ENCODE measurements at places on chromosomes 4 and X.

DNA sequence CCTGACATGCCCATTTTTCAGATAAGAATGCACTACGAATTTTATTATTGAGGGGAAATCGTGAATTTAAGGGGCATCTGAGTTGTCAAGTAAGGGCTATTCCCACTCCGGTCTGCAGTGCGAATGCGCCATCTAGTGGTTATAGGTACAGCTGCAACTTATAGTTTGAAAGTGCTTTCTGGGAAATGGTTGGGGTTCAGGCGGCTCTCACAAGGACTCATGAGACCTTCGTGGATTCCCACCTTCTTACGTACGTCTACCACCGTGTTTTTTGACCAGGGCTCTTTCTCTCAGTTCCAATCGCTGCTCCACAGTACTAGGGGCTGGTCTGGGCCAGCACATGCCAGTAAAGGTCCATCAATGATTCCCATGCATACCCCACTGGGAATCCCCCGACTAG lies 12.3 kb downstream of the MSL3 start:
- DNase-seq = peak; percentile 74

GRCh38 chrX:68658530-68658929 lies 11.1 kb downstream of the STARD8 start:
- DNase-seq = no peak

DNA sequence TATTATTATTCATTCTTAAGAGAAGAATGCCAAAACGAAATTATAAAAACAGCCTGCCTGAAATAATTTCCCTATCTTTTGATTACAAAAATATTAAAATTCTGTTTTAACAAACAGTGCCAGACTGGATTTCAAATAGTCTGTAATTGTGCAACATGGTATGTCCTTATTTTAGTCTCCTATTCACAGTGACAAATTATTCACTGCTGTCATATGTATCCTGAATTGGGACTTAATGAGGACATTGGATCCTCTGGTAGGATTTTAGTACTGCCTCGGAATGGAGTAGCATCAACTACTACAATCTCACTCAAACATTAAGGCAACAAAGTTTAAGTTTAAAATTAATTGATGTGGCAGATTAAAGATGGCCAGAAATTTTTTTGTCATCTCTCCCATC lies 97.6 kb downstream of the CASK start:
- no peak for DNase-seq

DNA sequence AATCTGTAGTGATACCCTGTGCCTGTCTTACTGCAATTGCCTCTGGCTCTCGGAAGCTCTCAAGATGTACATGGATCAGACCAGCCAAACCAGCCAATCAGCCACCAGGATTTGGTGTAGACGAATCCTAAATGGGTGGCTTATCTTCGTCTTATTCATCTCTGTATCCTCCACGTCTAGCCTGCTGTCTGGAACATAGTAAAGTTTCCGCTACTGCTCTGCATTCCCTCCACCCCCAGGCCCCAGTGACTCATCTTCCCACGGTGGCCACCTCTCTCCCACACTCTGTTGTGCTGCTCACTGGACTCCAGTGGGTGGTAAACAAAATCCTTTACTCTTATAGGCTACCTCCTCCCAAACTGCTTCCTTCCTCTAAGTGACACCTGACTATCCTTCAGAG lies 37.8 kb downstream of the SEPTIN6 start:
- peak; percentile 29 for DNase-seq

- no peak for DNase-seq
Observed at GRCh38 chr4:75605928-75606327, 24.4 kb downstream of the CDKL2 start.
